Activated T-helper 1 cell treated with anti-CD3 and anti-CD28 coated beads, Interleukin-2, amount 50 U/mL, for 16 hours (primary cell): ENCODE measurements at places on chromosomes 1 and 21.

DNA sequence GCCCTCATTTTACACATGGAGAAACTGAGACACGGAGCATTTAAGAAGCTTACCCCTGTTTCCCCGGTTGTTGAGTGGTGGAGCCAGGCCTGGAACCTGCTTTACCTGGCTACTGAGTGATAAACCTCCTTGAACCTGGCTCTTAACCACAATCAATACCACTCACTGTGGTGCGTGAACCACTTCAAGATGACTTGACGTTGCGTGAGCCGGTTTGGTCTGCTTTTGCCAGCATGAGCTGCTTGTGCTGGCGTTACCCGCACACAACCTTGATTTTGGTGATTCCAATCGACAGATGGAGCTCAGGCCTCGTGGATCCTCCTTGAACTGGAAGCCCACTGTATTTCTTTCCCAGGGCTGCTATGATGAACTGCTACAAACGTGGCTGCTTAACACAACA is 6.1 kb upstream of the TINAGL1 start:
- no peak for DNase-seq

DNA sequence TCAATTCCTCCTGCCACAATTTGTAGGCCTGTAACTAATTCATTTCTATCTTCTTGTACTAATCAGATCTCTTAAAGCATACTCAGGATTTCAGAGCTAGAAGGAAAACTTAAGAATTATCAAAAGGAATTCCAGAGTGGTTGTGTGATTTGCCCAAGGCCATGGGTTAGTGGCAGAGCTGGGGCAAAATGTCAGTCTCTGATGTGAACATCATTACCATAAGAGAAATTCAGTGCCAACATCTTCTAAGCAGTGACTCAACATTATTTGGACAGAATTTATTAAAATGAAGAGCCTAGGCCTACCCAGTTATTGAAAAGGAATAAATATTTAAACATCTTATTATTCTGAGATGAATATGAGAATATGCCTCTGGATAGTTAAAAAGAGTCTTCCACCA is 14.5 kb downstream of the ST6GALNAC5 start:
- no peak for DNase-seq

- no peak for DNase-seq
Observed at GRCh38 chr1:16326833-16327404, 25.4 kb downstream of the FBXO42 start.

DNA sequence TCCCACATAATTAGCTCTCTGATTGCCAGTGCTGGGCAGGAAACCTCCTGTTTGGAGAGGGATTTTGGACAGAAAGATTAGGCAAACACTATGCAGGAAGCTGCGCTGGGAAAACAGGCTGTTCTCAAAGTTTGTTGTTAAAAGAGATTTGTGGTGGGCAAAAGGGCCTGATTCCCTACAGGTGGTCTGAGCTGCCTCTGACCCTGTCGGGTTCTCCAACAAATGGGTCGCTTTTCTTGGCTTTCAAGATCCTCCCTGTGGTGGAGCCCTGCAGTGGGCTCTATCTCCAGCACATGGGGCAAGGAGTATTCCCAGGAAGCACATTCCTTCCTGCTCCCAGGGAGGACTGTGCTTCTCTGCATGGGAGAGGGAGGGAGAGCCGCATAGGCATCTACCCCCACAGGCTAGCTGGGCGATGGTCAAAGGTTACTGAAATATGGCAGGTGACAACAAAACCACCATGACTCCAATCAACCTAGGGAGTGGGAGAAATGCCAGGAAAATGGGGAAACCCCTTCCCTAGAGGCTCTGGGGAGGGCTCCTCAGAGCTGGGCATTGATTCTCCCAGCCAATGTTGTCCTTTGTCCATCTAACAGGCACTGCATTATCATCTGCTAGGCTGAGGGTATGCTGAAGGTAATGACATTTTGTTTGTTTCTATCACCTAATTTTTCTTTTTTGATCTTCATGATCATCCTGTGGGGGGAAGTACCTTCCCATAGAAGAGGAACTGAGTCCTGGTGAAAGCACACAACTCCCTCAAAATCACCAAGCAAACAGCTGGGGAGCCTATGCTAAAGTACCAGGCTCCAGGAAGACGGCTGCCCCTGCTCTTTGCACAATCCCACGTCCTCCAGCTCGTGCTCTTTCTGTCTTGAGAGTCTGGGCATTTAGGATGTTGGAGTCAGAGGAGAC is 85.3 kb downstream of the PLXNA2 start:
- no peak for DNase-seq

- DNase-seq, result no peak
Observed at GRCh38 chr1:201595381-201595780, 56.5 kb downstream of the NAV1 start.
